CD14-positive monocyte (primary cell): ENCODE measurements at places on chromosomes 7 and 10. TPM values are rescaled to one million over a fixed set of nuclear protein-coding genes. Genes with fewer than 3 reads are reported as not detected.

DNA sequence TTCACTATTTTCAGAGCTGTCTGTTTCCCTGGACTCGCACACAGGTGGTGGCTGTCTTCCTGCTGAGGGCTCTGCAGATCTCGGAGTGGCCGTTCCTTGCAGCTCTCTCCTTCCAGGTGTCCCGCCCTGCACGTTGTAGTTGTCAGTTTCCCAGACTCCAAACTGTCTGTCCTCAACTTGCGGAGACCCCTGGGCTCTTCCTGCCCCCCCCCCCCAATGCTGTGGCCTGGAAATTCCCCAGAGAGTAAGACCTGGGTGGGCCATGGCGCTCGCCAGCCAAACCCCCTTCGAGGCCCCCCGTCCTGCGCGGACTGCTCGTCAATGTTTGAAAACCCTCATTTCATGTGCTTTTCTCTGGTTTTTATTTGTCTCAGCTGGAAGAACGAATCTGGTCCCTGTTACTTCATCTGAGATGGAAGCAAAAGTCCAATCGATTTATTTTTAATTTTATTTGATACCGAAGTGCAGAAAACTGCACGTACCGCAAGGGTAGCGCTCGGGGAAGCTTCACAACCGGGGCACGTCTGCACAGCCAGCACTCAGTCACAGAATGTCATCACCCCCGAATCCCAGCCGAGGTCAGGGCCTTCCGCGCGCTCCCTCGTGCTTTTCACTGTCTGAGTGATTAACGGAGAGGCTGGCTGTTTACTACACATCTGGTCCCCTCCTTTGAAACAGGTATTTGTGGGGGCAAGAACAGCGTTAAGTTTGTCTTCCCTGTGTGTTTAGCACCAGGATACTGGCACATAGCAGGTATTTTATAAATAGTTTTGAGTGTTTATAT is 46.4 kb upstream of the NKX6-2 start:
- no peaks in the 10 kb centered on the region for H3K27me3 ChIP-seq
- no peak for DNase-seq
- no peak overlapping the region for H3K4me3 ChIP-seq
- H3K36me3 ChIP-seq = no peaks in the 10 kb centered on the region
- no peak overlapping the region for H3K27ac ChIP-seq

GRCh38 chr10:71635867-71636266 is 83.7 kb downstream of the C10orf105 start:
- H3K4me3 ChIP-seq = no peak overlapping the region
- H3K27me3 ChIP-seq = no peaks in the 10 kb centered on the region
- H3K4me1 ChIP-seq = peaks cover 44% of the 10 kb centered on the region
- no peaks in the 10 kb centered on the region for H3K36me3 ChIP-seq
- peak overlapping the region; percentile 85 for H3K27ac ChIP-seq
- DNase-seq = peak; percentile 24

DNA sequence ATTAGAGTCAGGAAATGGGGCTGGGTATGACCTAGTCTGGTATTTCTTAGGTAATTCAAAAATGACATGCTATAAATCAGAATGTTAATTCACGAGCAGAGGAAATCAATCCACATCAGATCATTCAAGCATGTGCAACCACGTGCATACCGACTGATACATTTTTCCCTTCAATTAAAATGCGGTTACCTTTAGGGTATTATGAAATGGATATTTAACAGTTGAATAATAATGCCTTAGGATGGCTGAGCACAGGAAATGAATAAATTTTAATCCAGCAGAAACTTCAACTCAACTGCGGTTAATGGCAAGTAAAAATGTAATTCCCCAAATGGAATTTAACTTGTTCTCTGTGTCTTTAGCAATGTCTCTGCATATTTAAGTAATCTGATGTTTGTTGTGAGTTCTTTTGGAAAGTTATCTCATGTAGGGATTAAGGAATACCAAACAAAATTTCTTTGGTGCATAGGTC is 9.2 kb downstream of the CPA2 start:
- H3K27ac ChIP-seq = no peak overlapping the region
- H3K27me3 ChIP-seq = no peaks in the 10 kb centered on the region
- H3K36me3 ChIP-seq = no peaks in the 10 kb centered on the region
- H3K4me3 ChIP-seq = no peak overlapping the region
- peaks cover 9% of the 10 kb centered on the region for H3K4me1 ChIP-seq

GRCh38 chr7:134879815-134880475 is 100.5 kb downstream of the CALD1 start:
- H3K27ac ChIP-seq = no peak overlapping the region
- DNase-seq = no peak
- H3K4me1 ChIP-seq = no peaks in the 10 kb centered on the region

DNA sequence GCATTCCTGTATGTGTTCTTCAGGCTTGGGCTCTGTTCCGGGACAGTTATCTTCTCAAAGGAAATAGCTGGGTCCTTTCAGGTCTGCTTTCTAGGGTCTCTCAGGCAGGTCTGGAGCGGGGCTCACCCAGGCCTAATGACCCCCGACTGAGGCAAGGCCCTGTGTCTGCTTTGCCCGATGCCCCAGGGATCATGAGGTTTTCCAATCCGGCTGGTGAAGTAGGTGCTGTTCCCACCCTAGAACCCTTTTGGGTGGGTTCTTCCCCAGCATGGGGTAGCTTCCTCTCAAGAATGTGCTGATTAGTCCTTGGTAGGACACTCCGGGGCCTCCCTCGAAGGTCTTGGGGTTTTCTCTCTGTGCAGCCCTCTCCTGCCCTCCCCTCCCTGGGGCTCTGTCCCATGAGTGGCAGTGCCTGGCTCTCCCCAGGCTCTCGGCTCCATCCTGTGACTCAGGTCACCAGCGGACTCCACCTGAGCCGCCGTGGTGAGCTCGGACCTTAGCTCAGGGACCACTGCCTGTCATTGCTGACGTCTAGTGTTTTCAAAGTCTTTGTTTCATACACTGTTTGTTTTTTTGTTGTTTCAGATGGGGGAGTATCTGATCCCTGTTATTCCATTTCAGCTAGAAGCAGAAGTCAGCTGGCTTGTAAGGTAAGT is 71.0 kb upstream of the NKX6-2 start:
- no peak overlapping the region for H3K4me3 ChIP-seq
- no peaks in the 10 kb centered on the region for H3K27me3 ChIP-seq
- no peak for DNase-seq
- no peak overlapping the region for H3K27ac ChIP-seq
- H3K36me3 ChIP-seq = no peaks in the 10 kb centered on the region

- H3K4me3 ChIP-seq = no peak overlapping the region
- no peak for DNase-seq
- H3K27me3 ChIP-seq = no peaks in the 10 kb centered on the region
- no peaks in the 10 kb centered on the region for H3K4me1 ChIP-seq
- H3K27ac ChIP-seq = no peak overlapping the region
Measured at GRCh38 chr10:64312876-64313275, 791.7 kb downstream of the REEP3 start.

GRCh38 chr10:126208726-126209302 is 179.5 kb downstream of the ADAM12 start:
- DNase-seq = no peak
- no peak overlapping the region for H3K4me3 ChIP-seq
- H3K36me3 ChIP-seq = no peaks in the 10 kb centered on the region
- no peaks in the 10 kb centered on the region for H3K27me3 ChIP-seq
- H3K4me1 ChIP-seq = no peaks in the 10 kb centered on the region
- H3K27ac ChIP-seq = no peak overlapping the region

DNA sequence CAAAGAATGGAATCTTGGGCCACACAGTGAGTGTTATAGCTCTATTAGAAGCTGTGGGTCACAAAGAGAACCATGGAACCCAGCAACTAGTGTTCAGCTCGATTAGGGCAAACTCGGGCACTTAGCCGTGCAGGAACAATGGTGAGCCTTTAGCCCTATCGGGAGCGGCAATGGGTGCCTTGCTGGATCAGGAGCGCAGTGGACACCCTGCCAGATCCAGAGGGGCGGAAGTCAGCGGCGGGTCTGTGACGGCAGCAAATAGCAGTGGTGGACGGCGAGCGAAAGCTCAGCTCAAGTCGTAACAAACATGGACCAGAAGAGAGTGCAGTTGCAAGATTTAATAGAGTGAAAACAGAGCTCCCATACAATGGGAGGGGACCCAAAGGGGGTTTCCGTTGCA is 43.9 kb upstream of the NRG3 start:
- H3K4me3 ChIP-seq = no peak overlapping the region
- no peaks in the 10 kb centered on the region for H3K27me3 ChIP-seq
- no peaks in the 10 kb centered on the region for H3K36me3 ChIP-seq
- H3K27ac ChIP-seq = no peak overlapping the region

- no peak for DNase-seq
- no peaks in the 10 kb centered on the region for H3K27me3 ChIP-seq
- H3K27ac ChIP-seq = no peak overlapping the region
- H3K36me3 ChIP-seq = no peaks in the 10 kb centered on the region
- no peaks in the 10 kb centered on the region for H3K4me1 ChIP-seq
Measured at GRCh38 chr7:87129848-87130247, 22.4 kb upstream of the DMTF1 start.

DNA sequence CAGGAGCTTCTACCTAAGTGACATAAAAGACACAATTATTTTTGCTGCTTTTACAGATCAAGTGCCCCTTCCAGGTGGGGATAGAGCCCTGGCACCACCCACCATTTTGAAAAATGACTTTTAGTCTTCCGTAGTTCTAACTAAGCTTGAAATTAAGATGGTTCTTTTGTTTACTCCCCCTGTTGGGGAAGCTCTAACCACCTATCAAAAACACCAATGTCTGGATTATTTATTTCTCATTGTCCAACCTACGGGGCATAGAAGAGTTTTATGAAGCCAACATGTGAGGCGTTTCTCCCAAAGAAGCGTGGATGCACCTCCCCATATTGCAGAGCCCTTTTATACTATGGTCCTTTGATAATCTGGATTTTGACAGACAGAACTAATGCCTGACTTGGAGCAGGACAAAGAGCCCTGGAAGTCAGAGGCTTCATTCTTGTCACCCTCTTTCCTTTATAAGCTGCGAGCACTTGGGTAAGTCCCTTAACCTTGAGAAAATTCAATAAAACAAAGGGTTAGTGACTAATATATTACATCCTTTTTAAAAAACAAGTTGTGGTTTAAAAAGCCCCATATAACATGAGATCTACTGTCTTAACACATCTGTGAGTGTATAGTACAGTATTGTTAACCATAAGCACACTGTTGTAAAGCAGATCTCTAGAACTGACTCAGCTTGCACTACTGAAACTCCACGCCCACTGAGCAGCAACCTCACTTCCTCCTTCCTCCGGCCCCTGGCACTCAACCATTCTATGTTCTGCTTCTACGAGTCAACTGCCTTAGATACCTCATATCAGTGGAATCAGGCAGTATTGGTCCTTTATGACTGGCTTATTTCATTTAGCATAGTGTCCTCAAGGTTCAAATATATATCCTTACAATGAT is 67.5 kb downstream of the ATXN7L1 start:
- no peaks in the 10 kb centered on the region for H3K27me3 ChIP-seq
- no peaks in the 10 kb centered on the region for H3K36me3 ChIP-seq
- H3K4me1 ChIP-seq = peaks cover 30% of the 10 kb centered on the region
- peak overlapping the region; percentile 75 for H3K27ac ChIP-seq

GRCh38 chr7:35593899-35594298 is 101.0 kb downstream of the HERPUD2 start:
- peak; percentile 15 for DNase-seq
- H3K4me3 ChIP-seq = no peak overlapping the region
- H3K27ac ChIP-seq = no peak overlapping the region
- no peaks in the 10 kb centered on the region for H3K27me3 ChIP-seq
- H3K36me3 ChIP-seq = no peaks in the 10 kb centered on the region
- peaks cover 7% of the 10 kb centered on the region for H3K4me1 ChIP-seq

GRCh38 chr7:51141451-51142003 is 175.1 kb downstream of the COBL start:
- DNase-seq = no peak
- H3K36me3 ChIP-seq = no peaks in the 10 kb centered on the region
- no peak overlapping the region for H3K4me3 ChIP-seq
- no peaks in the 10 kb centered on the region for H3K27me3 ChIP-seq

DNA sequence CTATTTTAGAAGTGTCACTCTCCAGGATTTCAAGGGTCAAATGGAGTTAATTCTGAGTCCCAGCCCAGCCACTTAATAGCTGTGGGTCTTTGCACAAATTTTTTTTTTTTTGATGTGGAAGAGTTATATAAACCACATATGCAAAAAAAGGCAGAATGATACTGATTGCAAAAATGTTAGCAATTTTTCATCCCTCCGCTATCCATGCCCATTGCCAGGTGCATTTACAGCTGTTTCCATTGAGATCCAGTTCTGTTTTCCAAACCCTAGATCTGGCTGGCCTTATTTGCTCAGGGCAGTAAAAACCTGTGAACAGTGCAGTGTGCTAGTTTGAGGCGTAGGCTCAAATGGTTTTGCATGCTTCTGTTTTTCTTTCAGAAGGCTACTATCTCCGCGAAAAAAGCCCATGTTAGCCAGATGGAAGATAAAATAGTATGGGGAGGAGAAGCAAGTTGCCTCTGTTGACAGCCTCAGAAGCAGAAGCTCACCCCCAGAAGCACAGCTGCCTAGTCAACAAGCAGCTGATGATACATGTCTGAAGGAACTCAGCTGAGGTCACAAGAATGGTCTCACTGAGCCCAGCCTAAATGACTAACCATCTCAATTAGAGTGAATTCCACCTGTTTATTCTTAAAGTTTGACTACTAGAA is 997 bp upstream of the ZNF138 start:
- no peak overlapping the region for H3K27ac ChIP-seq
- no peak overlapping the region for H3K4me3 ChIP-seq
- H3K27me3 ChIP-seq = no peaks in the 10 kb centered on the region
- peaks cover 4% of the 10 kb centered on the region for H3K36me3 ChIP-seq
- no peak for DNase-seq

- H3K27me3 ChIP-seq = no peaks in the 10 kb centered on the region
- H3K36me3 ChIP-seq = no peaks in the 10 kb centered on the region
Measured at GRCh38 chr7:145732521-145732920, 384.1 kb upstream of the CNTNAP2 start.

DNA sequence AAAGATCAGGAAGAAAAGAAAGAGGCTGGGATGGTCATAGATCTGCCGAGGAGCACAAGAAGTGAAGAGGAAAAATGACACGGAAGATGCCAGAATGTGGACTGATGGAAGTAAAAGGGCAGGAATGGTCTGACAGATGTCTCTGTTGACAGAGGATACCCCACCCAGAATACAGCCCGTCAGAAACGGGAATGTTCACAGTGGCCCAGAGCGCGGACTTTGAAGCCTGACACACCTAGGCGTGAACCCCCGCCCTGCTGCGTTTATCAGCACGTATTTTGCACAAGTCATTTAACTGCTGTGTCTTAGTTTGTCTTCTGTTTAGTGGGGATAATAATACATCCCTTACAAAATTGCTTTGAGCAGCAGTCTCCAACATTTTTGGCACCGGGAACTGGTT is 27.1 kb downstream of the AKR1B1 start:
- H3K4me3 ChIP-seq = peak overlapping the region; percentile 66
- no peaks in the 10 kb centered on the region for H3K36me3 ChIP-seq
- DNase-seq = no peak
- peaks cover 18% of the 10 kb centered on the region for H3K4me1 ChIP-seq
- H3K27me3 ChIP-seq = no peaks in the 10 kb centered on the region

- no peak overlapping the region for H3K27ac ChIP-seq
- no peak for DNase-seq
- H3K4me1 ChIP-seq = no peaks in the 10 kb centered on the region
- H3K27me3 ChIP-seq = no peaks in the 10 kb centered on the region
- no peak overlapping the region for H3K4me3 ChIP-seq
Measured at GRCh38 chr7:47008461-47008860, 573.5 kb downstream of the TNS3 start.

The TMEM106B gene
- 2.8 and 5.2 TPM in 2 replicates for polyA plus RNA-seq

The CYP3A7 gene
- not detected in 2 replicates for polyA plus RNA-seq

The SPDYE1 gene
- not detected for polyA plus RNA-seq

The FANK1 gene
- polyA plus RNA-seq = not detected

The DYDC2 gene
- polyA plus RNA-seq = not detected in 2 replicates

The DYNC1I1 gene
- polyA plus RNA-seq = not detected in 2 replicates

The TRPV5 gene
- not detected for polyA plus RNA-seq

The SPDYE6 gene
- polyA plus RNA-seq = 0.29 TPM

The PHKG1 gene
- 0.98 and 1.1 TPM in 2 replicates for polyA plus RNA-seq

The TRIM50 gene
- not detected in 2 replicates for polyA plus RNA-seq

The CLCN1 gene
- polyA plus RNA-seq = 0.76 TPM

The DIP2C gene
- 0.04 and 0.11 TPM in 2 replicates for polyA plus RNA-seq

The ZNF727 gene
- polyA plus RNA-seq = not detected

The LRRC18 gene
- polyA plus RNA-seq = not detected

The FBXO24 gene
- 0.75 and 1.2 TPM in 2 replicates for polyA plus RNA-seq
